ENCODE measurements at places on chromosomes 2 and 18. TPM values are rescaled to one million over a fixed set of nuclear protein-coding genes. Genes with fewer than 3 reads are reported as not detected.

NDC80 gene
- 1.9 TPM for total RNA-seq

CTAGE1 gene
- total RNA-seq: 0.12 TPM

GRCh38 chr18:27143580-27144287, 41.4 kb downstream of the CHST9 start:
- no peaks in the 10 kb centered on the region for H3K27me3 ChIP-seq
- no peak overlapping the region for H3K27ac ChIP-seq
- DNase-seq: no peak
- H3K4me3 ChIP-seq: no peak overlapping the region
- no peaks in the 10 kb centered on the region for H3K4me1 ChIP-seq

- H3K4me1 ChIP-seq: no peaks in the 10 kb centered on the region
- DNase-seq: no peak
Observed at GRCh38 chr2:77521931-77522470, at the start of gene LRRTM4. TSS of gene LRRTM4 (minus strand) at chr2:77522376.

DNA sequence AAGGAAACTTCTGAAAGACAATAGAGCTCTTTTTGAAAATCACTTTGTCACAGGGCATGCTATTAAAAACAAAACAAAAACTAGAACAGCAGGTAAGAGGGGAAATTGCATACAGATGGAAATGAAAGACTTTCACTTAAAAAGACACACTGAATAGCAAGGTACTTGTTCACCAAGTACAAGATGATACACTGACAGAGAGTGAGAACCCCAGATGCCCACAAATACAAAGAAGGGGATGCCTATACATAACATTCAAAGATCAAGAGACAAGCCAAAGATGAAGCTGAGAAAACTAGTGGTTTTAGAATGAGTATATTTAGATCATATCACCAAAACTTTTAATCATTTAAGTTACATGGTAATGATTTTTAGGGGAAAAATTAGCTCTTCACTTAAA, 60.7 kb downstream of the ASXL2 start:
- H3K36me3 ChIP-seq: no peaks in the 10 kb centered on the region
- H3K27me3 ChIP-seq: no peaks in the 10 kb centered on the region
- no peaks in the 10 kb centered on the region for H3K4me1 ChIP-seq
- H3K4me3 ChIP-seq: no peak overlapping the region
- no peak overlapping the region for H3K27ac ChIP-seq
- no peak for DNase-seq

All from astrocyte (in vitro differentiated cells and primary cell).